ENCODE measurements at places on chromosomes 2 and 18.

DNA sequence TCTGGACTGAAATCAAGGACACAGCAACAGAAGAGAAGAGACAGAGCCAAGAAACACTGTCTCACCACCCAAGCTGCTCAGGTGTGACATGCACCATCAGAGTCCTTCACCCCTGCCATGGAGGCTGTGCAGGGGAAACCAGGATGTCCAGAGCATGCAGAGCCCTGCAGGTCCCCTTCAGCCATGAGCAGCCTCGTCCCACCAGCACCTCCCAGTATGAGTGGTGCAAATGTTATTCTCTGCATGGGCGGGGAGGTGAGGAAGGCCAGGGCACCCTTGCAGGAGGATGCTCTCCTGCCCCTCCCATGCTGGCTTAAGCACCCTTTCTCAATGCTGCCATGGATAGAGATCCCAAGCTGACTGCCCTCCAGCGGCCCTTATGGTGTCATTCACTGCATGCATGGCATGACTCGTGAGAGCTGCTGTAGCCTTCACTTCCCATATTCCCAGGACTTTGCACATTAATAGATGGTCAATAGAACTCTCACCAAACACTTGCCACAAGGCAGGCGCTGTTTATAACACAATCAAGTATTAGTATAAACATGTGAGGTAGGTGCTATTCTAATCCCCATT lies 171.0 kb downstream of the ANAPC1 start:
- no peak for DNase-seq

GRCh38 chr2:133452583-133452982 lies 115.7 kb downstream of the NCKAP5 start:
- DNase-seq, result no peak

- no peak for DNase-seq
Observed at GRCh38 chr2:46537624-46538295, 58.4 kb downstream of the TMEM247 start.

- no peak for DNase-seq
Observed at GRCh38 chr18:15198116-15198389, 450.1 kb downstream of the ANKRD30B start.

DNA sequence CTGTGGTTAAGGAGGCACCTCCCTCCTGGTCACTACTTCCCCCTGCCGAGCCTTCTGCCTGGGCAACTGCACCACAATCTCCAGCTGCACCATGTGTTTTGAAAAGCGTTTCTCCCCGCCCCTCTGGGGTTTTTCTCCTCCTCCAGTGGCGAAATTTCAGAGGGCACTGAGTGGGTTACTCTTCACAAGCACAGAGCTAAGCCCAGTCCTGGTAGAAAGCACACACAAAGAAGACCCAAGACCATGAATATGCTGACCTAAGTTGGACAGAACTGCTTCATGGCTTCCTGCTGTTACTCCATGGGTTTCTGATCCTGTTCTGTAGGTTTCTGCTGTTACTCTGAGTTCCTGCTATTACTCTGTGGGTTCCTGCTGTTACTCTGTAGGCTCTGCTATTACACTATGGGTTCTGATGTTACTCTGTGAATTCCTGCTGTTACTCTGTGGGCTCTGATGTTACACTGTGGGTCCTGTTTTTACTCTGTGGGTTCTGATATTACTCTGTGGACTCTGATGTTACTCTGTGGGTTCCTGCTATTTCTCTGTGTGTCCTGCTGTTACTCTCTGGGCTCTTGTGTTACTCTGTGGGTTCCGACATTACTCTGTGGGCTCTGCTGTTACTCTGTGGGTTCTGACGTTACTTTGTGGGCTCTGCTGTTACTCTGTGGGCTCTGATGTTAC lies 216.6 kb downstream of the RTP5 start:
- DNase-seq, result no peak

DNA sequence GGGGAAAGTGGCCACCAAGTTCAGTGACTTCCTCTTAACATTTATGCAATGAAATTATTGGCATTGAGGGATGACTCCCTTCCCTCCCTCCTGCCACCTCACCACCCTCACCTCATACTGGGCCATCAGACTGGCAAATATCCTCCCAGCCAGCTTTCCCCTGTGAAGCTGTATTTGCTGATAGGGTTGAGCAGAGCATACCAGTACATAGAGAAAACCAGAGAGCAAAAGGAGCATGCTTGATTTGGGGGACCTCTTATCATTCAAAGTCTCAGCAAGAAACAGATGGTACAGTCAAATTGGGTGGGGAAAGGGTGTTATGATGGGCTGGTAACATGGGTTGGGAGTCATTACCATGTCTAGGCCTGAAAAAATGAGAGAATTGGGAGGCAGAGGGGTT lies 19.1 kb upstream of the B3GNT2 start:
- no peak for DNase-seq

DNA sequence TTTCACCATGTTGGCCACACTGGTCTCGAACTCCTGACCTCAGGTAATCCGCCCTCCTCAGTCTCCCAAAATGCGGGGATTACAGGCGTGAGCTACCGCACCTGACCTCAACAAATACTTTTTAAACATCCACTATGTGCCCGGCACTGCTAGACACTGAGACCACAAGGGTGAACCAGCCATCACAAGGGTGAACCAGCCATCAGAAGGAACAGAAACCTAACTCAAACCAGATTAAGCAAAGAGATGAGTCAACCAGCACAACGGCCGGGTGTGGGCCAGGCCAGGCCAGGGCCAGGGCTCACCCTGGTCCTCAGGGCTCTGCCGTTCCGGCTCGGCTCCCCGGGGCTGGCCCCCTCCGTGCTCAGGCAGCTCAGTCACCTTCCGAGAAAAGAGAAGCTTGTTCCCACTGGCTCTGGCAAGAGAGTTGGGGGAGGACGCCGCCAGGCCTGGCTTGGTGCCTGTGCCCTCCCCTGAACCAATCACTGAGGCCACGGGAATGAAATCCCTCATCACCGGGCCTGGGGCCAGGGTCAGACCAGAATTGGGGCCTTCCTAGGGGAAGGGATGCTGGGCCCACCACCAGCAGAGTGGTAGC lies 4.4 kb downstream of the TEX44 start:
- DNase-seq, result no peak

- peak; percentile 20 for DNase-seq
Observed at GRCh38 chr2:163345795-163346573, 389.8 kb downstream of the FIGN start.
